ENCODE measurements at places on chromosomes 16 and 17.

- DNase-seq: peak; percentile 16
Observed at GRCh38 chr17:7729816-7730215, 12.3 kb downstream of the DNAH2 start.

DNA sequence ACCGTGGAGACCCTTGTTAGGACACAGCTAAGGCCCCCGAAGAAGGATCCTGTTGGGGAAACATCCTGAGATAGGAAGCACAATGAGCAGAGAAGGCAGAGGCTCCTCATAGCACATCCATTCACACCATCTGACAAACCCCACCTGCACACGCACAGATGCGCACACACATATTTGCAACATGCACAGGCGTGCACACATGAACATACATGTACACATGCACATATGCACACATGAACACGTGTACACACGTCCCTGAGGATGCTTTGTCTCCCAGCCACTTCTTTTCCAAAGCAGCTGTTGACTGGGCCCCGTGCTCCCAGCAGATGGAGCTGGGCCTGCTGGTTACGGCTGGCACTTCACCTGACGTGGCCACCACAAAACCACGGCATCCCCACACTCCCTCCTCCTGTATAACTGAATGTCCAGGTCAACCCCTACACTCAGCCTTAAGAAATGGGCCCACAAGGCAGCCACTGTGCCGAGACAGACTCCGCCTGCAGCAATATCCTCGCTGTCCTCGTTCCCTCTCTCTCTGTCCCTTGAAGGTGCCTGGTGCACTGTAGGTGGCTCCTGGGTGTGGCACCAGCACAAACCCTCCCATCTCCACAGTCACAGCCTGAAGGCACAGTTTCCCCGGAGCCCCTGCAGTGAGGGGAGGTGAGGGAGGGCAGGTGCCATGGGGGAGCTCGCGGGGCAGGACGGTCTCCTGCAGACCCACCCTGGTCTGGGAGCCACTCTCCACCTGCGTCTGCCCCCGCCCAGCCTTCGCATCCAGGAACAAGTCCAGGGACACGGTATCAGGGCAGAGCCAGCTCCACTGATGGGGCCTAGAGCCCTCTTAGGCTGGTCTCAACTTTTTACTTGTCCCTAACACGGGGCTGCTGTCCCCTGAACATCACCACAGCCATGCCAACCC, 183.0 kb downstream of the RBFOX3 start:
- no peak for DNase-seq

DNA sequence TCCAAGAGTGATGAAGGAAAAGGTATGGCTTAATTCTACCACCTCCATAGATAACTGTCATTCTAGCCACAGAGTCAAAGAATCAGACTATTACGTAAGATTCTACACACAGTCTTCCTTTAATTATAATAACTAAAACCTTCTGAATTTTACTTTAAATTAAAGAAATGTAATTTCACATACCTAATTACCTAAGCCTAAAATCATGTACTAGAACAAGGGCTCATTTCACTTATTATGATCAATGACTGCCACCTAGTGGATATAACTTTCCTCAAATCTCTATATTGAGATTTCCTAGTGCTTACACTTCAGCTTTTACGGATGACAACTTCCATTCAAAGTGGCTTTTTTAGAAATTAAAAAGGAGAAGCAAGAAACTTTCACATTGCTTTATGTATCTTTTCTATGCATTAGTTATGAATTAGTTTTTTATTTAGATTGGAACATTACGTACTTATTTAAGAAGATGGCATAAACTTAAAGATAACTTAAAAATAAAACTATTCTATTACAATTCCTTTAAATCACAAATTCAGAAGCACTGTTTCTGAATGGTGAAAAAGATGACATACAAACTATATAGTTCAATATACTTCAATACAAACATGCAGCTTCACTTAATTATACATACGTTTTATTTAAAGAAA, 18.2 kb upstream of the ABCA10 start:
- DNase-seq: peak; percentile 69

DNA sequence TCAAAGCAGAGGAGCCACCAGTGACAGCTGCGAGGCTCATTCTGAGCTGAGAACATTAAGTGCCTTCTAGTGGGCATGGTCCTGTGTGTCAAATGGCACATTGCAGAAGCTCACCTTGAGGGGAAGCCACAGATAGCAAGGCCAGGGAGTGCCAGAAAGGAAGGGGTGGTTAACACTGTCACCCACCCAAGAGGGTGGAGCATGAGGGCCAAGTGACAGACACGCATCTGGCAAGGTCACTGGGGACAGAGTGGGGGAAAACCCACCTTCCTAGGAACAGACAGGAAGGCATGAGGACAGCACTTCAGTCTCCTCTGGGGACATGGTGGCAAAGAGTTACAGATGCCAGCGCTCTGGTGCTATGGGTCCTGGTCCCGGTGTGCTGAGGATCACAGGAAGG, 22.1 kb downstream of the NUBP1 start:
- no peak for DNase-seq

DNA sequence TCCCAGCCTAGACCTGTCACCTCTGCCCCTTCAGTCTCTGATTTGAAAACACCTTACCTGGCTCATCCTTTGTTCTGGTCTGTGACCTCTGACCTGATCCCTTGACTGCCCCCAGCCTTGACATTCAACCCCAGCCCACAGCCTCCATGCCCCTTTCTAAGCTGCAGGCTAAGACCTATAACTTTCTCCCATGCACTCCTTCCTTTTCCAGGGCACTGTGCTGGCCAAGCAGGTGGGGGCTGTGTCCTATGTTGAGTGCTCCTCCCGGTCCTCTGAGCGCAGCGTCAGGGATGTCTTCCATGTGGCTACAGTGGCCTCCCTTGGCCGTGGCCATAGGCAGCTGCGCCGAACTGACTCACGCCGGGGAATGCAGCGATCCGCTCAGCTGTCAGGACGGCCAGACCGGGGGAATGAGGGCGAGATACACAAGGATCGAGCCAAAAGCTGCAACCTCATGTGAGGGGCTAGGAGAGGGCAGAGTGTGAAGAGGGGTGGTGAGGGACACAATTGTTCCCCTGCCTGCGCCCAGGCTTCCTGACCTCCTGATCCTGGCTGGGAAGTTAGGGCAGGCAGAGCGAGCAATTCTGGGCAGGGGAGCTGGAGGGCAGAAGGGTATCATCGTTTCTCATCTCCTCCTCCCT, 3.3 kb downstream of the RND2 start:
- DNase-seq: no peak

DNA sequence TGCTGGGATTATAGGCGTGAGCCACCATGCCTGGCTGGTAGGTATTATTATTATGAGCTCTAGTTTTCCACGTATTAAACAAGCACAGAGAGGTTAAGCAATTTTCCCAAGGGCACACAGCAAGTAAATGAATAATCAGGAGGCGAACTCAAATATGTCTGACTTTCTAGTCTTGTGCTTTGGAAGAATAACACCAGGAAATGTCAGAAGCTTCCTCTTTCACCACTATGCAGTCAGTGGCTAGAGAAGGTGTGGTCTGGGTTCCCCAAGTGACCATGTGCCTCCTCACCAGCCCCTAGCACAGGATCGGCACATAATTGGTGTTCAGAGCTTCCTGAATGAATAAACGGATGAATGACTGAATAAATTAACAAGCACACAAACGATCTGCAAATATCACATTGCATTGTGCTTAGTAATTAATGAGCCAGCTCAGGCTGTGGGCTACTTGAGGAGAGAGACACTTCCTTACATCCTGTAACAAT, 21.6 kb upstream of the SCNN1B start:
- DNase-seq: no peak

DNA sequence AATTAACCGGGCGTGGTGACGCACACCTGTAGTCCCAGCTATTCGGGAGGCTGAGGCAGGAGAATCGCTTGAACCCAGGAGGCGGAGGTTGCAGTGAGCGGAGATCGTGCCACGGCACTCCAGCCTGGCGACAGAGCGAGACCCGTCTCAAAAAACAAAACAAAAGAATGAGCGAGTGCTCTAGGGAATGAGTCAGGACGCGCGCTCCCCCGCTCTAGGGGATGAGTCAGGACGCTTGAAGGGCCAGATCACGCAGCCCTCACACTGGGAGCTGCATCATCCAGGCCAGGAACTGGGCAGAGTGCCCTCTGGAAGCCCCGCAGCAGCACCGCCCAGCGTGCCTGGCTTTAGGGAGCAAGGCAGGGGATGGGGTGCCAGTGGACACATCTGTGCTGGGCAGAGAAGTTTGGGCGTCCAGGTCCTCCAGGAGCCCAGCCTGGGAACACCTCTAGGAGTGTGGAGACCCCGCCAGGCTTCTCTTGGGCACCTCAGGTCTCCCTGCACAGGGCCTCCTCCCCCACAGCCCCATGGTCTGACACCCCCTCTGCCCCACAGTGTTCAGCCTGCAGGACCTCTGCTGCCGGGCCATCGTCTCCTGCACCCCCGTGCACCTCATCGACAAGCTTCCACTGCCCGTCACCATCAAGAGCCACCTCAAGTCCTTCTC, 3.9 kb upstream of the WFIKKN1 start:
- DNase-seq: no peak

GRCh38 chr17:32268734-32269288, 3.2 kb downstream of the RHBDL3 start:
- DNase-seq: no peak

DNA sequence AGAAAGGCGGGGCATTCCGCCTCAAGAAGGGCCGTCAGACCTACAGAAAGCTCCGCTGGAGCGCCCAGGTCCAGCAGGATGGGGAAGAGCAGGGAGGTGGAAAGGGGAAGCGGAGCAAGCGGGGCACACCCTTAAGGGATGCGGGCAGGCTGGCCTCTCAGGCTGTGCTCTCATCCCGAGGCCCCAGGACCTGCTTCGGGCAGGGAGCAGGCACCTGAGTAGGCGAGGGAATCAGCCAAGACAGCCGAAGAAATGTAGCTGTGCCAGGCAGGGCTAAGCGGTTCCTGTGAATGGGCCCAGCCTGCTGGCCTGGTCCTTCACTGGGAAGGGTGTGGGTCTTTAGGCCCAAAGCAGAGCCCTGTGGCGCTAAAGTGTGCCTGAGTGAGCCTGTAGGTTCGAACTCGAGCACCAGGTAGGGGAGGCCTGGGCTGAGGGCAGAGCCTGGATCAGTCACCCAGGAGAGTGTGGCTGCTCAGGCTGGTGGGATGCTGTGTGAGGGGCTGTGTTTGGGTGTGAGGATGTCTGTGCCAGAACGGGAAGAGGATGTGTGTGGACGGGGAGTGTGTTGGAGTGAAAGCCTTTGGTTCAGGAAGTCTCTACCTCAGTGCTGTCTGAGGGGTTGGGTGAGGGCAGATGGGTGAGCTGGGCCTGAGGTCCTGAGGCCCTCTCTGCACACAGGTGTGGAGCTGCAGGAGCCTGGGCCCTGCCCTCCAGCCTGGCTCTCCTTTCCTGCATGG, 3.3 kb downstream of the TBX4 start:
- no peak for DNase-seq

- DNase-seq: no peak
Observed at GRCh38 chr17:80101946-80102663, 724 bp downstream of the GAA start.

- peak; percentile 56 for DNase-seq
Observed at GRCh38 chr17:82236142-82236971, 7.5 kb downstream of the SLC16A3 start.

Data from bone marrow (tissue), 2 donors.